Peyer's patch (tissue), 4 donors: ENCODE measurements at places on chromosomes 13 and 19. TPM values are rescaled to one million over a fixed set of nuclear protein-coding genes. Genes with fewer than 3 reads are reported as not detected.

- DNase-seq: no peak
Measured at GRCh38 chr19:7386308-7386707, 37.6 kb downstream of the ARHGEF18 start.

DNA sequence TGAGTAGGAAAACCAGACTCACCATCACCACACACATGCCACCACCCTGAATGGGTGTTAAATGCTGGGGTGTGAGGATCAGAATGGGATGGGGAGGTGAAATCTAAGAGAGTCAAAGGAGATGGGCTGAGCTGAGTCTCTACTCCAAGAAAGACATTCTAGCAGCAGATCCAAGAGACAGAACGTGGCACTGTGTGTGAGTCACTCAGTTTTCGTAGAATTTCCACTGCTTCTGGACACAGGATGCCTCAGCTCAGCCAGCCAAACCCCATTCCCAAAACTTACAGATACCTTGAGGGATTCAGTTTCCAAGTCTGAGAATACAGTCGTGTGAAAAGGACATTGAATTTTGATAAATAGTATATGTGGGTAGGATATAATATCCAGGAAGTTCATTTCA lies 7.3 kb upstream of the CYP2A7 start:
- no peak for DNase-seq

- peak; percentile 89 for DNase-seq
Measured at GRCh38 chr19:17755977-17756670, 4.8 kb downstream of the FCHO1 start.

GRCh38 chr13:67620665-67621064 lies 390.5 kb upstream of the PCDH9 start:
- no peak for DNase-seq

GRCh38 chr19:48638831-48639381 lies 1.7 kb upstream of the DBP start:
- DNase-seq: no peak

Gene C1QTNF9B
- not detected for total RNA-seq

Gene OR7A5
- total RNA-seq: not detected

Gene KLF12
- 1.4 TPM for total RNA-seq

DNA sequence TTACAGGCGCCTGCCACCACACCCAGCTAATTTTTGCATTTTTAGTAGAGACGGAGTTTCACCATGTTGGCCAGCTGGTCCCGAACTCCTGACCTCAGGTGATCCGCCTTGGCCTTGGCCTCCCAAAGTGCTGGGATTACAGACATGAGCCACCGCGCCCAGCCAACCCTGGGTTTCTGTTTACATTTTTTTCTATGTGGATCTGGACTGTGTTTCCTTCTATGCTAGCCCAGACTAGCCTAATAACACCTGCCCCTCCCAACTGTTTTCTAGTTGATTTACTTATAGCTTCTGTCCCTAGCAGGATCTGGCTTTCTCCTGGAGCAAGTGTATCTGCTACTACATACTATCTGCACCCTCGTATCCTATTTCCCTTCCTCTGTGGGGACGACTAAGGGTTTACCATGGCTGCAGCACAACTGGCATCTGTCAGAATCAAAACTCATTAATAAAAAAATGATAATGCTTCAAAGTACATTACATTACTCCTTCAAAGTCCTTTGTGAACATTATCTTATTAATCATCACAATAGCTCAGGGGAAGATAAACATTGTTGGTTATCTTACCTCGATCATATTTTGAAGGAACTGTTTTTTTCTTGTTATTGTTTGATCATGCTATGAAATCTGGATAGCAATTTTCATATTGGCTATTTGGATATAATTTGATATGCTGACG lies 228.3 kb downstream of the KLF5 start:
- DNase-seq: no peak

DNA sequence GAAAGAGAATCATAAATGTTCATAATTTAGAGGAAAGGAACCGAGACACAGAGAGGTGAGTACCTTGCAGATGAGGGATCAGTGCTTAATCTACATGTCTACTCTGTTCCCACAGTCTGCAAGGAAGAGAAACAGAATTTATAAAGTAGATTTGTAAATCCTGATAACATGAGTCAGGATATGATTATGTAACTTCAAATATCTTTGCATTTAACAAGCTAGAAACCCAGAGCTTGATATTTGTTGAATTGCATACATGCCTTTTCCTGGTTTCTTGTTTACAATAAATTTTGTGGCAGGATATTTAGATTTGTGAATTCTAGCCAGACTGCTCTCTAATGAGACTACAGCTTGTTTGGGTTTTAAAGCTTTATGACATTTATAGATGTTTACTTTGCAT lies 219.2 kb downstream of the ENOX1 start:
- no peak for DNase-seq

DNA sequence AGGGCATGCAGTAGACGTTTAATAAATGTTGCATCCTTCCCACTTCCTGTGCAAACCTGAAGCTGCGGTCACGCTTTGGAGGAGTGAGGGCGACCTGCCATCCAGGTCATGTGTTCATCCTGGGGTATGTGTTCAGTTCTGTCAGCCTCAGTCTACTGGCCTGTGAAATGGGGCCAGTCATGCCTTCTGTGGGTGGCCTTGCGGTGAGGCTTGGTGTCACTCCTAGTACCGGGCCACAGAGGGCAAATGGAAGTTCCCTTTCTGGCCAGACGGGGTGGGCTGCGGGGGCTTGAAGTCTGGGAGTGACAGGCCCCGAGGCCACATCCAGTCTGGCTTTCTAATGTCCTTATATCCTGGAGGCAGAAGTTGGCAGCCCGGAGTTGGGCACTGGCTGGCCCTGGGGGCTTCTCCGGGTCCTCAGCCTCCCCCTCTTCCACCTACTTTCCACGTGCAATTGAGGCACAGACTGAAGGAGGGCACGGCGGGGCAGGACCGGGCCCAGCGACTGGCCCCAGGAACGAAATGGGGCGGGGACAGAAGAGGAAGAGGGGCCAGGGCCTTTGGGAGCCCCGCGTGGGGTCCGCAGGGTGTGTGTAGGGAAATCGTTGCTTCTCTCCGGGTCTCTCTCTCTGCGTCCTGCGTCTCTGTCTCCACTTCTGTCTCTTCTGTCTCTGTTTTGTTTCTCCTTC lies 11.1 kb downstream of the PDE4A start:
- DNase-seq: peak; percentile 70

Gene JAK3
- total RNA-seq: 4.0 TPM

GRCh38 chr13:21328201-21328600 lies 130.9 kb downstream of the ZDHHC20 start:
- no peak for DNase-seq

Gene CNFN
- total RNA-seq: not detected

Gene SULT2B1
- 4.0 TPM for total RNA-seq

DNA sequence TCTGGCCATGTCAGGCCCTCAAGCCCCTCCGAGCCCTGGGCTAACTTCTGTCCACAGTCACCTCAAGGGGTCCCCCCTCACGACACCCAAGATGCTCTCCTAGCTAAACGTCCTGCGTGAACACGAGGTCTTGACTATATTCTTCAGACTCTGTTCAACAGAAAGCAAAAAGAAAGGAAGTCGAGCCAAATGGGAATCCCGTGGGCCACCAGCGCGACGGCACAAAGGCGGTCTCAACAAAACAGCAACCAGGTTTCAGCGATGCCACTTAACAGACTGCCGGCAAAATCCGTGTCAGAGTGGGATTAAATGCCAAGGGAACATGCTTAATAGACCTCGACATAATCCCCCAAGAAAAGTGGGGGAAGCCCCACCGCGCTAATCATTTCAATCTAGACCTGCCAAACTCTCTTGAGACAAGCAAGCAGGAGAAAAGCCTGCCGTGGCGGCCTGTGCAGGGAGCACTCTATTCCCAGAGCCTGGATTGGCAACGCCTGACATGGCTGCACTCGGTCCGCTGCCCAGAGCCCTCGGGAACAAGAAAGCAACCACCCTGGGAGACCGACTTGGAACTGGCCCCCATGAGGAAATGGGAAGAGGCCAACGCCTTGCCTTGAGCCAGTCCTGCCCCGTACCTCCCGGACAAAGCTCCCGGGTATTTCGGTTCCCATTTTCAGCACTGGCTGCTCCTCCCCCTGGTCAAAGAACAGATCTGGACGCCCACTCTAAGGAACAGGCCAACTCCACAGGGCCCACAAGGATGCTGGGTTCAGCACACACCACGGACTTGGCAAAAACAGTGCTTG lies 16.0 kb downstream of the ZC3H4 start:
- no peak for DNase-seq

DNA sequence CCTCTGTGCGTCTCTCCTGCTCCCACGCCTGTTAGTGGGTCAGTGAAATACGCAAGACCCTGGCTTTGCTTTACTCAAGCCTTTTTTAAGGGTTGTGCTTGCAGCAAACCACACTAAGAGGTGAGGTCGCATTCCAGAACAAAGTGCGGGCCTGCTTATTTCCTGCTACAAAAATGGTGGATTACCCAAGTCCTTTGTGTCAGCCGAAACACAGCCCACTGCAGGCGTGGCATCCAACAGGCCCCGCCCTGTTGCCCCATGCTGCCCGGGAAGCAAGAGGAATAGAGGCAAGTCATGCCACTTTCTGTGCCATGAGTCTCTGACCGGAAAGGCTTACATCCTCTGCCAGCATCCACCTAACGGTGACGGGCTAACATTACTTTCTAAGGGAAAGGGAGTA lies 7.7 kb upstream of the IRS2 start:
- no peak for DNase-seq

- DNase-seq: no peak
Measured at GRCh38 chr19:46862974-46863632, 2.3 kb downstream of the ARHGAP35 start.

Gene DOCK6
- 179 TPM for total RNA-seq

- no peak for DNase-seq
Measured at GRCh38 chr13:94444826-94445225, 34.7 kb downstream of the DCT start.

Gene ZNF865
- 8.6 TPM for total RNA-seq

- no peak for DNase-seq
Measured at GRCh38 chr19:16449330-16449961, 22.3 kb downstream of the EPS15L1 start.

Gene CEACAM19
- total RNA-seq: 11.7 TPM

- DNase-seq: no peak
Measured at GRCh38 chr13:28548872-28549271, 53.9 kb upstream of the FLT1 start.

DNA sequence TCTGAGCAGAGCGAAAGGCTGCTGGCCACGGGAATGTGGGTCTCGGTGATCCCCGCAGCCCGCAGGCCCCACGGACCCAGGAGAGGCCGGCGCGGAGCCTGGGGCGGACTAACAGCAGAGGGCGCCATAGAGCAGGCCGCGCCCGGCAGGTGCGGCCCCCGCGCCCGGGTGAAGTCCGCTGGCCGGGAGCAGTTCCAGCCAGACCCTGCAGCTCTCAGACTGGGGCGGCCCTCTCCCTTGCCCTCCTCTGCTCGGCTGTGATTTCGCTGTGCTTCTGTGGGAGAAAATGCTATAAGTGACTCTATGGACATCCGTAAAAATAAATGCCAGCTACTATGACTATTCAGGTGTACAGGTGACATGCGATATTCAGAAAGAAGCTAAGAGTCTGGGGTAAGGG lies 37.7 kb downstream of the GSX1 start:
- peak; percentile 82 for DNase-seq

- DNase-seq: no peak
Measured at GRCh38 chr13:21871382-21871781, 200.5 kb downstream of the FGF9 start.

DNA sequence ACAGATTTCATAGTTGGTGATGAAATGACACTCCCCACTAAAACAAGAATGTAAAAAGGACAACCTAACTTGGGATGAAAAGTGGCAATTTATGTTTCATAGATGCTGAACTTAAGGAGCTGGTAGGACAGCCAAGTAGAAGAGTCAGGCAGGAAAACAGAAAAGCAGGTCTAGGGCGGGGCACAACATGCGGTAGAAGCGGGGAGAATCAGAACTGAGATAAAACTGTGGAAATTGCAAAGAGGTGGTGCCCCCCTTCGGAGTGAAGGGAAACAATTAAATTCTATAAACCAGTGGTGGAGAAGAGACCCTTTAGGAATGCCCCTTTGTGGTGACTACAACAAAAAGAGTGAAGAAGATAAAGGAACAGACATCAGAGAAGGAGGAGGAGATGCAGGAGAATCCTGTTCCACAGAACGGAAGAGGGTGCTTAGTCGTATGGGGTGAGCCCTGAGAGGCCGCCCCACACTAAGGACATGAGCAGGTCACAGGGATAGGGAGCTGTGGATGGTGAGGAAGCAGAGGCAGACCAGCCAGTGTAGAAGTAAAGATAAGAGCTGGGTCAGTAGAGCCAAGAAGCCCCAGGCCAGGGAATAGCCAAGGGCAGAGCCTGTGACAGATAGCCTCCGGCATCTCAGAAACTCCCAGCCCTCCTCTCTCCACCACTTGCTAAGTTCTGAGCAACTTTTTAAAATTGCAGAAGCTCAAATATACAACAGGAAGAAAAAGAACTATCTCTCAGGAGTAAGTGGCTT lies 100.3 kb upstream of the DOCK9 start:
- no peak for DNase-seq

DNA sequence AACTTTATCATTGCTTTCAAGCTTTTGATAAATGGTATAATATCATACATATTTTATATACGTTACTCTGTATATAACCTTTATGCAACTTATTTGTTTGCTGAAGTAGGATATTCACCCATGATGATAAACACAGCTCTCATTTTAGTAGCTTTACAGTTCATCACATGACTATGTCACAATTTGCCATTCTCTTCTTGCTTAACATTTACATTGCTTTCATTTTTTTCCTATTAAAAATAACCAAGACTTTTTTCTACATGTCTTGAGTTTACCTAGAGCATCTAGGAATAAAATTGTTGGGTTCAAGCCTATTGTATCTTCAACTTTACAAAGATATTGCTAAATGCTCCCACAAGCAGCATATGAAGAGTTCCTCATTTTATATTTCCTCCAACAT lies 54.0 kb downstream of the KCNRG start:
- DNase-seq: no peak

DNA sequence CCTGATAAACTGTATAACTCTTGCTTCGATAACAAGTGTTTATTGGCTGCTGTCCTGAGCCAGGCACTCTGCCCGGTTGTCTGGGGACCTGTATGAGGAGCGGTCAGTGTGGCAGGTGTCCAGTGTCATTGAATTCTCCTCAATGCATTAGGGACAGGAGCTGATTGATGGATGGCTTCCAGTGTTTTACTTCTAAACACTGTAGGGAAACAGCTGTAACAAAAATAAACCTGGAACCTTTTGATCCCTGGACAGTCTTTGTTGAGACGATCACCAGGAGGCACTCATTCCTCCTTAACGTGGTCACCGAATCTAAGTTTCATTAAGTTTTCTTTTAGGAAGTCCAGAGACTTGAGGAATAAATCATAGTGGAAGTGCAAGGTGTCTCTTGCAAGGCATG lies 17.9 kb downstream of the UBAC2 start:
- no peak for DNase-seq

Gene BRSK1
- 6.6 TPM for total RNA-seq
